ENCODE measurements at places on chromosomes 6 and 20. TPM values are rescaled to one million over a fixed set of nuclear protein-coding genes. Genes with fewer than 3 reads are reported as not detected.

RBM39 gene
- total RNA-seq = 119 TPM

SLC22A7 gene
- not detected for total RNA-seq

SLC17A1 gene
- total RNA-seq = not detected

SEL1L2 gene
- not detected for total RNA-seq

PI3 gene
- not detected for total RNA-seq

LY6G6D gene
- not detected for total RNA-seq

PRPH2 gene
- 2.7 TPM for total RNA-seq
